BE2C (cell line): ENCODE measurements at places on chromosomes 7 and 10.
A peak's percentile ranks its signal among the peaks of the same experiment; 100 is the strongest.

DNA sequence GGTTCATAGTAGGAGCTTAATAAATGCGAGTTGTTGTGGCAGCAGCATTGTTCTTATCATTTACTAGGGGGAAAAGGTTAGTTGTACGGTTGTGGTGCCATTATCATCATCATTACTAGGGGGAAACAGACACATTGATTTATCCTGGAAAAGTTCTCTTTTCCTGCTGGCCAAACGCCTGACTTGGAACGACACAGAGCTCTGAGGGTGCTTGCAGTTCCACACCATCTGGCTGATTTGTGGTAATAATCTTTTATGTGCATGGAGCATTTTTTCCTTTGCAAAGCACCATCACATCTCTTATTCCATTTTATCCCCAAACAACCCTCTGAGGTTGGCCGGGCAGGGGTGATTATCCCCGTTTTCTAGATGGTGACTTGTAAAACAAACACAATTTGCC, 219.4 kb downstream of the BUB3 start:
- DNase-seq, result no peak

- no peak for DNase-seq
Observed at GRCh38 chr10:79348640-79348988, 1.3 kb downstream of the PPIF start.

DNA sequence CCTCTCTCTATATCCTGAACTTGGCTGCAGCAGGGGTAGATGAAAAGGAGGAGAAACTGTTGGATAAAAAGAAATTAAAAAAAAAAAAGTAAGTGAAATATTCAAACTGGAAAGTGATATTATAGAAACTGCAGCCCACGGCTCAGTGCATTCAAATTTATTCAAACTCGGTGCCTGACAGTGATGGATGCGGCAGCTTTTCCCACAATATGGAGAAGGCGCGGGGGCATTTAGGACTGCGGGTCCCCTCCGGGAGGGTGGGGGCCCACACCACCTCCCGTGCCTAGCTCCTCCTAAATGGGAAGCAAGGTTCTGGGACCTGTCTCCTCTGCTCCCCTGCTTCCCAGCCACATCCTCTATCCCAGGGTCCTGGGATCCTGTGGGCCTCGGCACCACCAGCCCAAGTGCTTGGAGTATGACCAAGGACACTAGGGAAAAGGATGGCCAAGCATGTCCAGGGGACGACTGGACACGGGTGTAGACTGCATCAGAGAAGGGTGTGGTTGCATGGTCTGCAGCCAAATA, 82.4 kb downstream of the HIF1AN start:
- DNase-seq, result no peak

GRCh38 chr7:91570560-91570959, 306.3 kb downstream of the FZD1 start:
- no peak for DNase-seq

DNA sequence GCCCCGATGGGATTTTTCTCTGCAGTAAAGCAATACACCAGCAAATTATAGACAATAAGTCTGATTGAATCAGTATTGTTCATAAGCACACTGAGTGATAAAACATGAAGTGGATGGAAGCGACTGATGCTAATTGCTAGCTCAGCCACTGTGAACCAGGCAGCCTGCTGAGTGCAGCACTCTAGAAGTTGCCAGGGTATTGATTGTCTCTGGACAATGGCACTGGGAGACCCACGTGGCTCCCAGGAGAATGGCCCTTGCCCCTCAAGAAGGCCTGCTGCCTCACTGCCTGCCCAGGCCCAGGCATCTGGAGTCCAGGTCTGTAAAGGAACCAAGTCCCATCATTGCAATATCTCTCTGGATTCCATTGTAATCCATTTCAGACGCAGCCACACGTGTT, 80.4 kb upstream of the TCERG1L start:
- DNase-seq, result no peak

DNA sequence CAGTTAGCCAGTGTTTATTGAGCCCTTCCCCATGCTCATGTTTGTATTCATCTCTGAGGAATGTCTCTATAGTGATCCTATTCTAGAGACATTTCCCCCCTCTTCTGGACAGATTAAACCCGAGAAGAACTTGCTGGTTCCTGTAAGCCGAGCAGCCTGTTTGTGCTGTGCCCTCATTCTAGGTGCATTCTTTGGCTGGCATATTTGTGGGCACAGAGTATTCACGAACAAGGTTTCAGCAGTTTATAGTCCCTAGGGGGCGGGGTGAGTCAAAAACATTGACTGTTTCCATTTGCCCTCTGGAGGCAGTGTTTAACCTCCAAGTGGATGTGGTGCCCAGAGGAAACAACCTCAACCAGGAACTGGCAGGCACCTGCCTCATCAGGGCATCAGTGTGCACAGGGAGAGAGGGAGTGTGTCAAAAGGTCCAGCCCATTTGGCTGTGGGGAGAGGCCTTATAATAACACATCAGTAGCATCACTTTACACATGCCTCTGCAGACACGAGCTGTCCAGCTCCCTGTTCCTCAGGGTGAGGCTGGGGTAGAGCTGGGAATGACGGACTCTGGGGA, 273.3 kb upstream of the LRGUK start:
- peak; percentile 77 for DNase-seq

GRCh38 chr10:21531164-21531563, 2.9 kb upstream of the MLLT10 start:
- DNase-seq, result no peak

GRCh38 chr10:93364966-93365365, 117.2 kb downstream of the MYOF start:
- DNase-seq, result no peak

DNA sequence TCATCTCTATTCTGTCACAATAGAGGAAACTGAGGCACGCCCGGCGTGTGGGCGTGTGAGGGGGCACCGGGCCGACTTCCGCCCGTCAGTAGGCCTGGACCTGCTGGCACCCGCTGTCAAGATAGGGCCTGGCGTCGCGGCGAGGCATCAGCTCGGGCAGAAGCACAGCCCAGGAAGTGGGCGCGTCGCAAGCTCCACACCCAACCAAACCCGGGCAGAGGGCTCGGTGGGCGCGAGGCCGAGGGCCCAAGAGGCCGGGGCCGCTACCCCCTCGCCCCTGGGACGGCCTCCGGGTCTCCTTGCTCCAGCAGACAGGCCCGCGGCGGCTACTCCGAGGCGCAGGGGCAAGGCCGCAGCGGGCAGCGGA, 91.2 kb downstream of the SPAG6 start:
- DNase-seq, result no peak

DNA sequence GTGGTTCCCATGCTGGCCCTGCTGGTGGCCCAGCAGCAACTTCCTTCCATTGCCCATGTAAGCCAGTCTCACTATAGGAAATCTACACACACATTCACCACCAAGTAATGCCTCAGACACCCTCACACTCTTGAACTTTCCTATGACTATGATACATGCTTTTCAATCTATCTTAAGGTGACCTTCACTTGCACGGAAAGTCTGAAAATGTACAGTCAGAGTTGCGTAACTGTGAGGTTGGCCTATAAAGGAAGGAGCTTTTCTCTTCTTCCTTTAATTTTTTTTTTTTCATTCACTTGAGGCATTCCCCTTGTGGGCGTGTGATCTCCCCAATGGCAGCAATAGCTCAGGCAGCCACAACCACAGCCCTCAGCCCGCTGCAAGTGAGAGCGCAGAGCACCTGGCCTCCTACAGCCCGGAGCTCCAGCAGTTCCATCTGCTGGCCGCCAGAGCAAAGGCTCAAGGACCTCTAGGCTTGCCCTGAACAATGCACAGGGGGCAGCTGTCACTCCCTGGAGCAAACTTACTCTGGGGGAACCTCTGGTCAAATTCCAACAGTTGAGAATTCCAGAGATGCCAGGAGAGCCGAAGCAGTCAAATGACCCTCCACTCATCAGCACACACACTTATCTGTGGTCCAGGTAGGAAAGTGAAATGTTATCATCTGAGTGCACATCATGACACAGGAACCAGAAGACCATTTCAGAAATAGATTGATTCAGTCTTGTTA, 123.1 kb upstream of the ADO start:
- no peak for DNase-seq

DNA sequence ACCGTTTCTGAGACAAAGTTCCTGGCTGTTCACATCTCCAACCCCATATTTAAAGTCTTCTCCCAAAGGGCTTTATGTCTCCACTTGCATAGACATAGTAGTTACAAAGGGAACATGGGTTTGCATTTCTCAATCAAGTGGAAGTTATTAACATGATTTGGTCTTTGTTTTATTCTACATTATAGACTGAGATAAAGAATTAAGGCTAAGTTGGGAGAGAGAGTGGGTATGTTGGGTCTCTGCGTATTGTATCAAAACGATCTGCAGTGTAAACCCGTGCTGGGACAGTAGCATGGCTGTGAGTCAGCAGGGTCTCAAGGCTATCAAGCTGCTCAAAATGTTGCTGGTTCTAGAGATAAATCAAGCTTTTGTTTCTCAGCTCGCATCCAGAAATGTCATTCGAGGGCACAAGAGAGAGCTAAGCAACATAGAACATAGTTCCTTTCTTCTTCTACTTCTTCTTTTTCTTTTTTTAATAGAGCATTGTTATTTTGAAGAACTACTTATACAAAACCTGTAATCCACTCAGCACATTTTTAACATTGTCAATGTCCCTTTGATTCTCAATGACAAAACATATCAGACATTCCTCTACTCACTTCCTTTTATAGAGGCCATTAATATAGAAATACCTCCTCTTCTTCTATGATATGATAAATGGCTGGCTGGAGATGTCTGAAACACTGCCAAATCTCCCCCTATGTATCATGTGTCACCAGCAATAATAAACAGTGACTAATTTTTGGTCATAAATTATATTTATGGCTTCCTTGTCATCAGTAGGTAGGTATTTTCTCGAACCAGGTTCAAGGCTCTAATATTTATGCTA, 34.5 kb upstream of the RHOBTB1 start:
- DNase-seq, result no peak

- no peak for DNase-seq
Observed at GRCh38 chr7:85565276-85565675, 378.4 kb upstream of the SEMA3D start.

- DNase-seq, result no peak
Observed at GRCh38 chr7:46853451-46853850, 728.5 kb downstream of the TNS3 start.

GRCh38 chr7:94041529-94041928, 37.4 kb upstream of the BET1 start:
- no peak for DNase-seq

GRCh38 chr7:26500749-26501352, 209.2 kb downstream of the SNX10 start:
- DNase-seq, result no peak

- no peak for DNase-seq
Observed at GRCh38 chr7:69395061-69395714, 203.1 kb upstream of the AUTS2 start.

- no peak for DNase-seq
Observed at GRCh38 chr10:99234791-99235657, 628 bp downstream of the HPSE2 start.

- peak; percentile 15 for DNase-seq
Observed at GRCh38 chr10:132457328-132458070, 60.5 kb downstream of the PWWP2B start.

- peak; percentile 73 for DNase-seq
Observed at GRCh38 chr10:79241990-79242619, 105.2 kb upstream of the PPIF start.

GRCh38 chr7:14858410-14858809, 44.1 kb downstream of the DGKB start:
- DNase-seq, result no peak

DNA sequence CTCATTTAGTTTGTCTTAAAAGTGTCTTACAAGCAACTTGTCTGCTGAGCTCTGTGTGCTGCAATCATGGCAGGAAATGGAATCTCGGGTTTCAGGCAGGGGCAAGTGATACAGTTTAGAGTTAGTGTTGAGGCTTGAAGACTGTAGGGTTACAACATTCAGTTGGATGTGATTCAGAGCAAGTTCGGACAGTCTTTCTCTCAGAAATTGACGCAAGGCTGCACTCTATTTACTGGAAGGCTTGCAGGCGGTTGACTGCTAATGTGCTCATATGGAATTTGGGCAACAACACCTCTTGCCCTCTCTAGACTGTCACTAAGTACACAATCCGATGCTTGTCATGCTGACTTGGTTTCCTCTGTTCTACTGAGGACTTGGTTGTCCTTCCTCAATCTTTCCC, 161.7 kb upstream of the BMPER start:
- DNase-seq, result no peak

DNA sequence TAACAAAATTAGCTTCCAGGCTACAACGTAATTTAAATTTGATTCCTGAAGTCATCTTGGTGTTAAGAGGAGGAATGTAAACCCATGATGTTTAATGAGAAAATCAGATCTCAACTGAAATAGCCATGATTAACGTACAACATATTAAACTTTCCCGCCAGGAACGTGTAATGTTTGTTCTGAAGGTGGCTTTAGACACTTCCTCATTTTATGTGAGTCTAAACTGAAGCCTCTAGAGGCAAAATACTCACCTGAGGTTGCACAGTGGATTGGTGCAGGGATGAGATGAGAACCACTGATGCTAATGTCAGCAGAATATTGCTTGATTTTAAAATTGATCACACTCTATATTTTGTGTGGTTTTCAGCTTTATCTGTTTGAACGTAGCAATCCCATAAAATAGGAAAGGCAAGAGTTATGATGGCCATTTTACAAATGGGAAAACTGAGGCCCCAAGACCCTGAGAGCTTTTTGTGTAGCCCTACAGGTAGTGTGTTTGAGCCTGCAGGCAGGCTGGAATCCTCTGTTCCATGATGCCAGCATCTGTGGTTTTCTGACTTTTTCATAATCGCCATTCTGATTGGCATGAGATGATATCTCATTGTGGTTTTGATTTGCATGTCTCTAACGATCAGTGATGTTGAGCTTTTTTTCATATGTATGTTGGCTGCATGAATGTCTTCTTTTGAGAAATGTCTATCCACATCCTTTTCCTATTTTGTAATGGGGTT, 243.7 kb upstream of the BMPER start:
- DNase-seq, result no peak

DNA sequence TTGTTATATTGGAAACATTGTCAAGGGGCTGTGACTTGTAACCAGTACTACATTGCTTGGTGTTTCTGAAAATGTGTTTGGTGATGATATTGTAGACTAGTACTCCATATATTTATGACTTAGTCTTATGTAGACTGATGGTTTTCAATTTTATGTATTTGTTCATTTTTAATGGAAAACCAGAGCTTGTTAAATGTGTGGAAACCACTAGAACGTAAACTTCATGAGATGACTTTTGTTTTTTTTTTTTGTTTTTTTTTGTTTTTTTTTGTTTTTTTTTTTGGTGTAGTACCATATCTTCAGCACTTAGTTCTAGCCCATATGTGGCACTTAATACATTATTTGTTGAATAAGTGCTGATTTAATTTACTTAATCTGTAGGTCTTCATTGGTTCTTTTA, 518.6 kb downstream of the AUTS2 start:
- DNase-seq, result no peak

- DNase-seq, result no peak
Observed at GRCh38 chr10:127945948-127946711, 39.2 kb downstream of the PTPRE start.
